ENCODE measurements at places on chromosomes 2 and 18.

DNA sequence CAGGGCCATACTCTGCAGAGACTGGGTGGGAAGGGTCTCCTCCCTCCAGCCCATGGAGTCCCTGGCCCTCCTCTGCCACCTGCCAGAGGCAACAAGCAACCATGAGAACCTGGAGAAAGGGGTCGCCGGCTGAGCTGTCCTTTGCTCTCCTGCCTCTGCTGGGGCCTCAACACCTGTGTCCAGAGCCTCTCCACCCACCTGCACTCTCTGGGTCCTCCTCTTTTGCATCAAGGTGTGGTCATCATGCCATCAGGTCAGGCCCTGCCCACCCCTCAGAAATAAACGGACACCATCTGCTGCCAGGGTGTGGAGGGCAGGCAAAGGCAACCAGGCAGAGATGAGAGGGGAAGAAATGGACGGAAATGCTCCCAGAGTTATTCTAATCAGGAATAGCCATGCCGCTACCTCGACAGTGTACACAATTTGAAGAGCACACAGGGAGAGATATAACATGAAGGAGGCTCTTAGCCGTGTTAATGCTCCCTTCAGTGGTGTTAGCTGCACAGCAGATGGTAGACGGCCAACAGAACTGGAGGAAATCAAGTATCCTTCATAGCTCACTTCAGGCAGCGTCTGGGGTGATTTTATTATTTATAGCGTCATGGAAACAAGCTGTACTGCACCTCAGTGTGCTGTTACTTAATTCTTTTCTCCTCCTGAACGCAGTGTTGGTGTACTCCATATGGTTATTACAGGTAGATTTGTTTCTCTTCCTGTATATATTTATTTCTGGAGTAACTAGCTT lies 247.9 kb downstream of the TSN start:
- DNase-seq: no peak
- peaks cover 11% of the 10 kb centered on the region for H3K4me1 ChIP-seq
- peaks cover 5% of the 10 kb centered on the region for H3K27me3 ChIP-seq
- H3K27ac ChIP-seq: no peak overlapping the region

DNA sequence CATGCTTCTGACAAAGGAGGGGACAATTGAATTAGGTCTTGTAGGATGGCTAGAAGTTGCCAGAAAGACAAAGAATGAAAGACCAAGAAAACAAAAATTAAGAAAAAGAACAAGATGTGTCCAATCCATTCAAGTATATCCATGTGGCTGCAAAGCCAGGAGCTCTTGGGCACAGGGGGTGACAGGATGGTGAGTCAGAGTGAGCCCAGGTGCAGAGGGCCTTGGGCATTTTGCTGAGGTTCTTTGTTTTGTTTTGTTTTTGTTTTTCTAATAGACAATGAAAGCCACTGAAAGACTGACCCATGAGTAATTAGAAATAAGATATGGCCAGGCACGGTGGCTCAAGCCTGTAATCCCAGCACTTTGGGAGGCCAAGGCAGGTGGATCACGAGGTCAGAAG lies 104.6 kb upstream of the KLHL29 start:
- H3K27ac ChIP-seq: no peak overlapping the region
- no peak overlapping the region for H3K4me3 ChIP-seq
- DNase-seq: no peak

- no peaks in the 10 kb centered on the region for H3K36me3 ChIP-seq
- peaks cover 10% of the 10 kb centered on the region for H3K4me1 ChIP-seq
- H3K27me3 ChIP-seq: no peaks in the 10 kb centered on the region
- no peak for DNase-seq
- no peak overlapping the region for H3K27ac ChIP-seq
- no peak overlapping the region for H3K4me3 ChIP-seq
Observed at GRCh38 chr2:27003007-27003406, 29.8 kb upstream of the TMEM214 start.

DNA sequence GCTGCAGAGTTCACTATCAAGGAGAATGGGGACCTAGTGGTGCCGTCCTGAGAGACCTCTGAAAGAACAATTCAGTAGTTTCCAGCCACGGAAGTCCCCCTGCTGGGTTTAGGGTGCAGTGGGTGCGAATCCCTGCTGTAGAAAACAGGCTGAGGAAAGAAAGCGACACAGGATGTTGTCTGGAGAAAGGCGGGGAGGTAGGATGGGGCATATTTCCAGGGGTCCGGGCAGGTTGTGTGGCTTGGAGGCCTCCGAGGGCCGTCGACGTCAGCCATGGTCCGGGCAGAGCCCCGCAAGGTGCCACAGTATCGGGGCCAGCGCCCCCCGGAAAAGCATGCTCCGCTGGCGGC lies 807 bp upstream of the CREB1 start:
- DNase-seq: no peak
- H3K27me3 ChIP-seq: peaks cover 10% of the 10 kb centered on the region
- H3K4me1 ChIP-seq: peaks cover 22% of the 10 kb centered on the region
- peak overlapping the region; percentile 95 for H3K4me3 ChIP-seq

- H3K4me1 ChIP-seq: peaks cover 10% of the 10 kb centered on the region
- no peak overlapping the region for H3K27ac ChIP-seq
- no peak for DNase-seq
- no peaks in the 10 kb centered on the region for H3K36me3 ChIP-seq
- no peak overlapping the region for H3K4me3 ChIP-seq
Observed at GRCh38 chr2:64338910-64339500, 115.0 kb upstream of the LGALSL start.

DNA sequence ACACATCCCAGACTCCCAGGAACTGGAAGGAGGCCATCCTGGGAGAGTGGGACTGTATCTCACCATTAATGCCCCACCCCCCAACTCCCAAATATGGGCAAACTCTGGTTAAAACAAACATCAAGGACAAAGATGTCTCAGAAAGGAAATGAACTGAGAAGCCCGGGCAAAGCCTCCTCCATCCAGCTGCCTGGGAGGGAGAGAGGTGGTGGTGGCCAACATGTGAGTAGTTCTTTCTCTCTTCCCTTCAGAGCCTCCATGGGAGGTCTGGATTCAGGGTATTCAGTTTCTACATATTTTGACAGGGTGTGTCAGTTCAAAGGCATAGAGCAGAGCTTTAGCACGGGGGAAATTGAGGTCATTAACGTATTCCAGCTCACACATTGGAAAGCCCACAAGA lies 57.5 kb downstream of the CXCR4 start:
- no peak for DNase-seq
- peaks cover 8% of the 10 kb centered on the region for H3K4me1 ChIP-seq
- H3K4me3 ChIP-seq: no peak overlapping the region
- no peaks in the 10 kb centered on the region for H3K36me3 ChIP-seq

DNA sequence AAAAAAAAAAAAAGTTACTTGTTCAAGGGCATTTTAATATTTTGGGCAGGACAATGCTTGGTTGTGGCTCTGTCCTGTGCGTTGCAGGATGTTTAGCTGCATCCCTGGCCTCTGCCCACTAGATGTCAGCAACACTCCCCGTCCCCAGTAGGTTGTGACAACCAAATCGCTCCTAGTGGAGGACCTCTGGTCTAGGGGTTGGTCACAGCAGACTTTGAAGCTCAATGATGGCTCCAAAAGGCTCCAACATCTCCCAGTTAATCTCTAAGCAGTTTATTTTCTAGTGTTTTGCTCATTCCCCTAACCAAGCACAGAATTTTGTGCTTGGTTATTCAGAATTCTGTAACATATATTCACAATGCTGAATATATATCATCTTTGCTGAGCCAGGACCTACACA lies 67.0 kb downstream of the CHRNA1 start:
- H3K4me3 ChIP-seq: no peak overlapping the region
- H3K36me3 ChIP-seq: no peaks in the 10 kb centered on the region
- DNase-seq: peak; percentile 50
- H3K27ac ChIP-seq: no peak overlapping the region
- H3K4me1 ChIP-seq: peaks cover 8% of the 10 kb centered on the region
